ENCODE measurements at places on chromosomes 6 and 20.

GRCh38 chr6:148401571-148401970 lies 58.9 kb downstream of the SASH1 start:
- no peak for DNase-seq

GRCh38 chr20:62804627-62805154 lies at the start of gene OGFR:
TSS of gene OGFR (plus strand) at chr20:62804835. CDS start at chr20:62804860, 25 bp downstream.
- no peak for DNase-seq

GRCh38 chr6:120759570-120759969 lies 574.7 kb downstream of the TBC1D32 start:
- no peak for DNase-seq

DNA sequence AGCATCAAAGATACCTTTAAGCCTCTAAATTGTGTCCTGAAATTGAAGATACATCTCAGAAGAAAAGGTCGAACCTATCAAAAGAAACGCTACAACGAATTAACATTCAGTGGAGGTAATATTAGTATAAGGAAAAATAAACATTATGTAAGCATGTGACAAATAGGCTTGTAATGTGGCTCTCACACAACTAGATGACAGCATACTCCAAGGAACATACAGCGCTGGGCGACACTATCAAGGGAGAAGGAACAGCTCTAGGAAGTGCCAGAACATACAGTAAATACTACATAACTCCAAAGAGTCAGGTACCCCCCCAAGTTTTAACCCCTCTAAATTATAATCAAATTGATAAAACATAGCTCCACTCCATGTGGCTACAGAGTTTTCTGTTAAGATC lies 103.5 kb downstream of the LAMP5 start:
- no peak for DNase-seq

DNA sequence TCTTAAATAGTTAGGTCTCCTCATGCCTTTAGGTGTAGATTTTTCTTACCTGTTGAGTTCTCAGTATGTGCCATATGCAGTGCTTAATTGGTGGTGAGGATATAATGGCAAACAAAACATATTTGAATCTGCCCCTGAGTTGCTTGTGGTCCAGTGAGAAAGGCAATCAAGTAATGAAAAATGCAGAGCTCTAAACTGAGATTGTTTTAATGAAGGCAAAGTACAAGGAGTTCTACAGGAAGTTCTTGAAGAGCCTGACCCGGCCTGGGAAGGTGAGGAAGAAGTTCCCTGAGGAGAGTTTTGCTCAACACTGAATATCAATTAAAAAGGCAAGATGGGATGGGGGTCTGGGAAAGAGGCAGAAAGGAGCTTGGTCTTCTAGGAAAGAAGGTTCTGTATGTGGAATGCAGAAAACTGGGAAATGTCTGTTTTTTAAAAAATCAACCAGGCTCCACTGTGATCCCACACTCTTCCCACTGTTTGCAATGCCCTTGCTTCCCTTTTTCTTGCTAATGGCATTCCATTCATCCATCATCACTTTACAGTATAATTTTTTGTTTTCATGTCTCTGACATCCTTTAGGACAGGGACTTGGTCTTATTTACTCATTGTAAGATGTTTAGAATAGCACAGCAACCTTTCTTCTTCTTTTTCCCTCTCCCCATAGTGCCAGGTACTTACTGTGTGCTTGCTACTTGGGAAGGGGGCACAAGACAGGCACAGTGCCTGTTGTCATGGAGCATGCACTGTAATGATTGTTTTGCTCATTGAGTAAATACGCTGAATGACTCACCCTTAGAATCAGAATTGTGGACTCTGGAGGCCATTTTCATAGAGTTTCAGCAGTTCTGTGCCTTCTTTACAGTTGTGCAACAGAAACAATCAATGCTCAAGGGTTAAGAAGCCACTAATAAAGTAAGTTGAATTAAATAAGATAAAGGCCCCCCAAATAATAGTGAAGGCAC lies 64.3 kb downstream of the ANKS1A start:
- no peak for DNase-seq

DNA sequence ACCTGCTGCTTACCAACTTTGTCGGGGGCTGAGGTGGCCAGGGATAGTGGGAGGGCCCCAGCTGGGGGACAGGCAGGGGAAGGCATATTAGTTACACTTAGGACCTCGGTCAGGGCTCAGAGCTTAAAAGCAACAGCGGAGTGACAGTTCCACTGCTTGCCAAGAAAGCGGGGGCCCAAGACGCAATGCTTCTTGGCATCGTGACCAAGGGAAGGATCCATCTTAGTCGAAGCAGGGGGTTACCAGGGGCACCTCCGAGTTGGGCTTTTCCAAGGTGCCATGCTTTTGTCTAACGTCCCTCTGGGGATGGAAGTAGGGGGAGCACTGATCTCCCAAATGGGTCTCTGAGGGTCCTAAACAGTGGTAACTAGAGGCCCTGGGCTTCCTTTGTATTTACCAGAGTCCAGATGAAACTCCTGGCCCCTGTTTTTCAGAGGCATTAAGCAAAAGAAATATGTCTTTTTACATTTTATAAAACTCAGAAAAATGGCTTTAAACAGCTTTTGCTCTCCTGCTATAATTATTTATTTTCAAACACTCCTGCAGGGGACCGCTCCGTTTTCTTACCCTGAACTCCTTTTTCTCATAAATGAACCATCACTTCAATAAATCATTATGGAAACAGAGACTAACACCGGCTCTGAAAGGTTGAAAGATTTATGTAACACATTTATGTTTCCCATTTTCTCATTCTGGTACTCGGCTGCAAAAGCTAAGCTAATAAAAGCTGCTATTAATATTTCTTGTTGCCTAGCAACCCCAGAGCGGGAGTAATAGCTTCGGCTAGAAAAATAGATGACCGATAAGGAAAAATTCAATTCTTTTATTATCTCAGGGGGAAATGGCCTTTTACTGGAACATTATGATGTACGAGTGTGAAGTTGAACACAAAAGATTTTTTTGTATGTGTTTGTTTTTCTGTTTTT lies 100.4 kb downstream of the TOX2 start:
- DNase-seq: no peak

GRCh38 chr6:146950351-146950835 lies 253.8 kb upstream of the STXBP5 start:
- DNase-seq: no peak

DNA sequence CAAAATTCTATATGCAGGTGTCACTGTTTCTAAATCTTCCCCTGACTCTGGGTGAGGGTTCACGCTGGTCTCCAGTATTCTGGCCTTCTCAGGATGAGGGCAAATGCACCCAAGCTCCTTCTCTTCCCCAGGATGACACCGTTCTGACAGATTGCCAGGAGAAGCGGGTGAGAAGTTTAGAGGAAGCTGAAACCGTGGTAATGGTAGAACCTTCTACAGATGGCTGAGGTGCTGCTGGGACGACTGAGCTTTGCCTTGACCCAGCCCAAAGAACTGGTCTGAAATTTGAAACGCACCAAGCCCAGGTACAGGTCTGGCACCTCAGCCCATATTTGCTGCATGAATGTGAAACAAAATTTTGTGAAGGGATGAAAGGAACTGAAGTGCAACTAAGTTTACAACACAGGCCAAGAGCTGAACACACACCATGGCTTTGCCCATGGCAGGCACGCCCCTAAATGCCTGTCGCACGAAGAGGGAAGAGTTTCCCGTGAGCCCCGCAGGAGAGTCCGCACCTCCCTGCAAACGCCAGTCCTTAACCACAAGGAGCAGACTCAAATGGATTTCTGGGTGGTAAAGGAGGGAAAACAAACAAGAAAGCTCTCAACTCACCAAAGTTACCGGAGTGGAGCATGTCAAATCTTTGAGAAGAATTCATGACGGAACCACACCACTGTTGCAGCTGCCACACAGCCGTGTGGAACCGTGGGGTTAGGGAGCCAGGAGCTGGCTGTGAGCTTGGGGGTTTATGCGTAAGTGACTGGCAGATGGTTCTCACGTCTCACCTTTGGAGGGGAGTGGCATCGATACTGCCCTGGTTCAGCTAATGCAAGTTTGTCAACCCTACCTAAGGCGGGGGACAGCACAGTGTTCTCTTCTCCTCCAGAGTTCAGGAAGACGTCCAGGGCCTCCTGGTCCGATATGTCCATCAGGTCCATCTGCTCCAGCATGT lies 138.9 kb downstream of the DTNBP1 start:
- no peak for DNase-seq

GRCh38 chr20:56060486-56060885 lies 55.2 kb upstream of the CBLN4 start:
- DNase-seq: no peak

GRCh38 chr20:9590189-9590588 lies 75.8 kb downstream of the LAMP5 start:
- no peak for DNase-seq

GRCh38 chr6:90428514-90428913 lies 131.9 kb upstream of the BACH2 start:
- DNase-seq: no peak

- DNase-seq: no peak
Measured at GRCh38 chr6:168886964-168887363, 366.7 kb downstream of the THBS2 start.

DNA sequence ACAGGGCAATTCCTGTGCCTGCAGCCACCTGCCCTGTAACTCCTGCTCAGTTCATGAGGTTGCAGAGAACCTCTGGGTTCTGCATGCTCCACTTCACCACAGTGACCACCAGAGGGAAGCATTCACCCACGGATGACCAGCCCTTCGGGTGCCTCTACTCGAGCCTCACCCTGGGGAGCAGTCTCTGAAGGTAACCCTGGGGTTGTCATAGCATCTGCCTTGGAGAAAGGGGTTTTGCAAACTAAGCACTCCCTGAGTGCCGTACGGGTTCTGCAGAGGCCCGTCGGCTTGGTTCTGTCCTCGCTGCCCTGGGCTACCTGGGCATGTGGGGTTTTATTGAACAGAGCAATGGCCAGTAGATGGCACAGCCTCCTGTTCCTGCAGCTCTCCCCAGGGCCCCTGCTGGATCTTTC lies 10.2 kb upstream of the CST5 start:
- peak; percentile 57 for DNase-seq

DNA sequence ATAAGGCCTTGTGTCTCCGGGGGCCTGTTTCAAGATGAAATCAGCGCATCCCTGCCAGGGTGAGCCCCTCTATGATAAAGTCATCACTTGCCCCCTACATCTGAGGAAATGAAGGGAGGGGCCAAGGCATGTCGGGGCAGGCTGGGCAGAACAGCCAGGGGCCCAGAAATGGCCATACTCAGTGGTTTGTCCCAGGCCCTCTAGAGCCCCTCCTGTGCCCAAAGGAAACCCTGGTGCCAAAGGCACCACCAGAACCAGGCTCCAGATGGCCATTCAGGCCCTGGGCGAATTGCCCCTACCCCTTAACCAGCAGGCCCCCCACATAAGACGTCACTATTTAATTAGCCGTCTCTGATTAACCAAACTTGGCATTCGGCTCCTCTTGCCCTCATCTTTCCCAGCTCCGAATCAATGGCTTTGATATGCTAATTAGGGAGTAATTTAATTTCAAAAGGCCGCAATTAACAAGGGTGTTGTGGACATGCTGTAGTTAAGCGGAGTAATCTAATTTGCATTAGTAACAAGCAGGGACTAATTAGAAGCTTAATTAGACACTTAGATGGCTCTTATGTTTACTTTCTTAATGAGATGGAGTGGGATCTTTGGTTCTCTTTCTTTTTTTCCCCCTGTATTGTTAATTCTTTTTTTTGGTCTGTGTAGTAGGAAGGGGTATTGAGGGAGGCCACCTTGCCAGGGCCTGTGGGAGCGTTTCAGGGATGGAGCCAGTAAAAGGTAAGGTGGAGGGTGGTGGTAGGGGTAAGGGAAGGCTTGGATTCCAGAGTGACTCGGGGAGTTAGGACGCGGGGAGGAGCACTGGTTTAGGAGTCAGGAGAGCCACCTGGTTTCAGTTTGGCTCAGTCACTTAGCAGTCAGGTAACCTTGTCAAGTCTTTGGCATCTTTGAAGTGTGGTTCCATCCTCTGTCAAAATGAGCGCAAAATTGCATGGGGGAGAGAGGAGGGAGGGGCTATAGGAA lies 9.4 kb downstream of the FOXP4 start:
- no peak for DNase-seq

- DNase-seq: no peak
Measured at GRCh38 chr6:147564556-147564955, 56.1 kb downstream of the SAMD5 start.

- no peak for DNase-seq
Measured at GRCh38 chr6:113495521-113495920, 361.6 kb upstream of the MARCKS start.

DNA sequence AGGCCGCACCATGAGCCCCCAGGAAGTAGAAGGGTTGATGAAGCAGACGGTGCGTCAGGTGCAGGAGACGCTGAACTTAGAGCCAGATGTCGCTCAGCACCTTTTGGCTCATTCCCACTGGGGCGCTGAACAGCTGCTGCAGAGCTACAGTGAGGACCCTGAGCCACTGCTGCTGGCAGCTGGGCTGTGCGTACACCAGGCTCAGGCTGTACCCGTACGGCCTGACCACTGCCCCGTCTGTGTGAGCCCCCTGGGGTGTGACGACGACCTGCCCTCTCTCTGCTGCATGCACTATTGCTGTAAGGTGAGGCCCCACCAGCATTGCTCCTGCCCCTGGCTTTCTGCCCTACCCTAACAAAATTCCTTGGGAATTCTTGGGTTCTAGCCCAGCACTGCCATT lies 13.1 kb downstream of the DNPH1 start:
- no peak for DNase-seq

DNA sequence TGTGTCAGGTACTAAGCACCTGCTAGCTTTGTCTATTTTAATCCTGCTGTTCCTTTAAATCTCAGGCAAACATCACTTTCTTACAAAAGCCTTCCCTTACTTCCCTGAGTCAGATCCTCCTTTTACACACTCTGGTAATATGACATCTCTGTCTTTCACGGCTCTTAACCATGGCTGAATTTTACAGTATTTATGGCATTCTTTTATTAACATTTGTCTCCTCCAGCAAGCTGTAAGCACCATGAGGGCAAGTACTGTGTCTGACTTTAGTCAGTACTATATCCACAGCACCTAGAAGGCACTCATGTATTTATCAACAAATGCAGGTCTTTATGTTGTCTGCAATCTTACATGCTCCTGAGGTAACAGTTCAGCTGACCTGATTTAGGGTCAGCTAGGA lies 33.7 kb upstream of the HBS1L start:
- DNase-seq: no peak

DNA sequence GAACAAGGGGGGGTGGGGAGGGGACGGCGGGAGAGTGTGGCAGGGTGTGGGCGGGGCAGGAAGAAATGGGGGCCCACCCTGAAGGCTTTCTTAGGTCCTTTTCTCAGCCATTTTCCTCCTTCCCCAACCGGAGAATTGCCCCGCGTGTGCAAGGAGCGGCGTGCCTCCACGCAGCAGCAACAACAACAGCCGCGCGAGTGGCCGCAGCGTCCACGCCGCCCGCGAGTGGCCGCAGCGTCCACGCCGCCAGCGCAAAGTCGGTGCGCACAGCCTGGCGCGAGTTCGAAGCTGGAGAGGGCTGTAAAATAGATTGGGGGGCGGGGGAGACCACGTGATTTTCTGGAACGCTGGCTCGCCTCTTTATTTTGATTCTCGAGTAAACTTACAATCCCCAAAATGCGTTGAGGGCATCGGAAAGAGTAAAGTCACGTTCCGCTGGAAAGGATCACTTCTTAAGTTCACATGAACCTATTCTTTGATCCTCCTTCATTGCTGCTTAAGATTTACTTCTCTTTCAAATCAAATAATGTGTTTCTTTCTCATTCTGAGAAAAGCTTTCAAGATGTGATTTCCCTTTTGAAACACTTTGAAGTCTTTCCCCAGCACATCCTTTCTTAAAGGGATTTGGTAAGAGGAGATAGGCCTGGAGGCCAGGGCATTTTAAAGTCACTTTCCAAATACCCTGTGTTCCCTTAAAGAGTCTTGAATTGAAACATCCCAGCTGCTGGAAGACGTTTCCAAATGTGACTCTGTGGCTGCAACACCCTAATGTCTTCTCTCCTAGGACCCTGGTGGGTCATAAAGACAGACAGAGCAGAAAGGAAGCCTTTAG lies 66.7 kb upstream of the ZNF217 start:
- DNase-seq: no peak
